Neural progenitor cell (in vitro differentiated cells): ENCODE measurements at places on chromosomes 4 and X. TPM values are rescaled to one million over a fixed set of nuclear protein-coding genes. Genes with fewer than 3 reads are reported as not detected.
A peak's percentile ranks its signal among the peaks of the same experiment; 100 is the strongest.

The EVC gene
- total RNA-seq: 3.6 and 10.8 TPM in 2 replicates

The SMIM31 gene
- not detected in 2 replicates for total RNA-seq

The TMPRSS11F gene
- not detected in 2 replicates for total RNA-seq

The AMOT gene
- 3.8 and 7.5 TPM in 2 replicates for total RNA-seq

The PRSS12 gene
- total RNA-seq: 1.6 and 1.9 TPM in 2 replicates

The XAGE3 gene
- total RNA-seq: not detected in 2 replicates

GRCh38 chrX:48559636-48560035, 14.6 kb upstream of the RBM3 start:
- no peak overlapping the region for H3K4me3 ChIP-seq
- no peak overlapping the region for H3K27ac ChIP-seq
- DNase-seq: no peak
- no peaks in the 10 kb centered on the region for H3K4me1 ChIP-seq

- peaks cover 6% of the 10 kb centered on the region for H3K4me1 ChIP-seq
- no peaks in the 10 kb centered on the region for H3K36me3 ChIP-seq
- no peak for DNase-seq
- H3K27me3 ChIP-seq: peaks cover 43% of the 10 kb centered on the region
These were observed 3.7 kb downstream of the TBC1D9 start for GRCh38 chr4:140752291-140753068.

DNA sequence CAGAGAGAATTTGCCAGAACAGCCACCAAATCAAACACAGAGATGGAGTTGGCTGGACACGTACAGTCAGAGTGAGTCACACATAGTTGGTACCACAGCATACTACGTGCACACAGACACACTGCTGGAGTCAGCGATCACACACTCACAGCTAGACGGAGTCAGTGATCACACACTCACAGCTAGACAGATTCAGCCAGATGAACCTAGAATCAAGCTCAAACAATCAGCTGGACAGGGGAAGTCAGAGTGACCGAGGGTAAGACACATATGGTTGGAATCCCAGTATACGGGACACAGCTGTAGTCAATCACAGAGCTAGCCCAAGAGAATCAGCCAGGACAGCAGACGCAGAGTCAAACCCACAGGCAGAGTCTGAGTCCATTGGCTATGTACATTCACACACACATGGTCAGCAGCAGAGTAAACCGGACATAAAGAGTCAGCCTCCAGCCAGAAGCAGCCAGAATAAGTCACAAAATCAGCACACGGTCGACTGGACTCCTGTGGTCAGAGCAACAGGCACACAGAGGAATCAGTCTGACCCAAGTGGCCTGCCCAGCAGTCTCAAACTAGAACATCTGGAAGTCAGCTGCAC, 4.6 kb downstream of the SLC38A5 start:
- no peak overlapping the region for H3K4me3 ChIP-seq
- H3K27me3 ChIP-seq: no peaks in the 10 kb centered on the region
- no peak overlapping the region for H3K27ac ChIP-seq
- H3K36me3 ChIP-seq: no peaks in the 10 kb centered on the region
- H3K4me1 ChIP-seq: no peaks in the 10 kb centered on the region
- no peak for DNase-seq

DNA sequence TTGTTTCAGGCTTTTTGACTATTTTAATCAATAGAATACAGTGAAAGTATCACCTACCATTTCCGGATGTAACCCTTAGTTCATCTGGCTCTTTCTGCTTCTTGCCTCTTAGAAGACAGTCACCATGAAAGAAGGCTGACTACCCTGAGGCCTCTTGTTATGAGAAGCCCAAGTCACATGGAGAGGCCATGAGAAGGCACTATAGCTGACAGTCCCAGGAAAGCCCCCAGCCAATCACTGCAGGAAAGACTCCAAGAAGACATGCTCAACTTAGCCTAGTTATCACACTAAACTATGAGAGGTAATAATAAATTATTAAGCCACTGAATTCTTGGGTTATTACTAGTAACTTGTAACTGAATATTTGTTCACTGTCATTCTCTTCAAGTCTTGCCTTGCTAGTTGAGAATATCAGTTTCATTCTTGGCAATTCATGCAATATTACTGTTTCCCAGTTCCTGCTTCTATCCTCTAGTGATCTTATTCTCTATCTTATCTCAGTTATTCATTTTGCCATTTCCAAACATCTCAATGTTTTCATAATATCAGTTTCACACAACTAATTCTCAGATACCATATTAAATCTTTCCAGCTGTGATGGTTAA, 57.1 kb upstream of the GUCY1A1 start:
- H3K4me1 ChIP-seq: no peaks in the 10 kb centered on the region
- H3K4me3 ChIP-seq: no peak overlapping the region
- no peaks in the 10 kb centered on the region for H3K36me3 ChIP-seq
- DNase-seq: no peak
- no peak overlapping the region for H3K27ac ChIP-seq
- no peaks in the 10 kb centered on the region for H3K27me3 ChIP-seq

DNA sequence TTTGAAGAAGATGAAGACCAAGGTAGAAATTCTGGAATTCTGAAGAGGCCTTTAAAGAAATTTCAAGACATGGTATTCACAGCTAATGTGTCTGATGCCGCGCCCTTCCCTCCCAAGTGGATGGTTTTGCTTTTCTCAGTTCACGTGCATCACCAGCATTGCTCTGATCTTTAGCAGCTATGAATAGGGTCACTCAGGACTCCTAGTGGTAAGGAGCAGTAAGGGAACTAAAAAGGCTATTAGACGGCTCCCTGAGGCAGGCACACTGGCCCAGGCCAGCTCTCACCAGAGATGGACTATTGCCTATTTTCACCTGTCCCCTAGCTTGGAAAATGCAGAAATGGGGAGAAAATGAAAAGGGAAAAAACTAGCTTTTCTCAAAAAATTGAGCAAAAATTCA, 447.5 kb upstream of the RASGEF1B start:
- H3K4me1 ChIP-seq: peaks cover 4% of the 10 kb centered on the region
- no peaks in the 10 kb centered on the region for H3K27me3 ChIP-seq
- DNase-seq: peak; percentile 53
- no peak overlapping the region for H3K4me3 ChIP-seq
- H3K27ac ChIP-seq: no peak overlapping the region
- no peaks in the 10 kb centered on the region for H3K36me3 ChIP-seq

DNA sequence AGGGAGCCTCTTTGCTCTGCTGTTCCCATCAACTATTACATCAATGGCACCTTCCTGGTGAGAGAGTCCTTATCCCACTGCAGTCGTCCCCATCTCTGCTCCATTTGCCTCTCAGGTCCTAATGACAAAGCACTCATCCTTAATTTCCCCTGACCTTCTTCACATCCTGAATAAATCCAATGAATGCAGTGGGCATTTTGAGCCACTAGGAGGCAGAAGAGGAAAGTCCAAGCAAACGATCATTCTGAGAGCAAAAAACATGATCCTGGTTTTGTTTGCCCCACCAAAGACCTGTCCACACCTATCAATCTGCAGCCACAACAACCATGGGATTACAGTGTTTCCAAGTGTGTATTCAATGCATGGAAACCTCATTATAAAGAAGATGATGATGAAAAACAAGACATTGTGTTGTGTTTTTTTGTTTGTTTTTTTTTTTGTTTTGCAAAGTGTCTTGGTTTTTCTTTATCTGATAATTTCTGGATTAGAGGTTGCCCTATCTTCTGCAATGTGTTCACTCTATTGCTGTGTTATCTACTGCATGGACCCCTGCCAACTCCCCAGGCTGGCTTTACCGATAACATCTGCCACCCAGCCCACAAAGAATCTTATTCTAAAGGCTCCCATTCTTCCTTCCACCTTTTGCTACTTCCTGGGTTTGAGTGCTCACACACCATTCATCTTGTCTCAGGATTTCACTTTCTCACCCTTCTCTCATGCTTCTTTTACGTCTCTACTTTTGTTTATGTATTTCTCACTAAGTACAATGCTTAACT, 207.2 kb downstream of the NLGN4X start:
- DNase-seq: peak; percentile 57
- peaks cover 8% of the 10 kb centered on the region for H3K4me1 ChIP-seq
- no peak overlapping the region for H3K27ac ChIP-seq
- H3K4me3 ChIP-seq: no peak overlapping the region
- H3K36me3 ChIP-seq: no peaks in the 10 kb centered on the region
- H3K27me3 ChIP-seq: no peaks in the 10 kb centered on the region

GRCh38 chr4:149344436-149344835, 471.2 kb downstream of the IQCM start:
- H3K4me1 ChIP-seq: no peaks in the 10 kb centered on the region
- no peak overlapping the region for H3K4me3 ChIP-seq
- no peak overlapping the region for H3K27ac ChIP-seq
- DNase-seq: no peak
- H3K27me3 ChIP-seq: no peaks in the 10 kb centered on the region

DNA sequence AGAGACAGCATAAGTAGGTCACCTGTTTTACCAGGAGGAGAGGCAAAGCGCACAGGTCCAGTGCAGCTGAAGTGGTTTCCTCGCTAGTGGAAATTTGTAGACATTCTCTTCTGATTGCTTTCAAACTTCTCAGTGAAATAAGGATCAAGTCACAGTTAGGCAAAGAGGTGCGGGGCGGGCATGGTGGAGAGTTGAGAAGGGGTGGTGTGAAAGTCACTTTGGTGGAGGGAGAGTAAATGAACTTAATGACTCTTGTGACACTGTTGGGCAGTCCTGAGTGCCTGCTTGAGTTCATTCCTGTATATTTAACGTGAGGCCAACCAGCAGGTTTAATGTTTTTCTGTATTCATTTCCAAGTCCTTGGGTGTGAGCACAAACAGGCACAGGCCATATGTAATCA, 235.6 kb downstream of the TRIML1 start:
- DNase-seq: no peak
- no peaks in the 10 kb centered on the region for H3K27me3 ChIP-seq

- H3K27me3 ChIP-seq: no peaks in the 10 kb centered on the region
- no peaks in the 10 kb centered on the region for H3K36me3 ChIP-seq
- H3K4me3 ChIP-seq: no peak overlapping the region
- DNase-seq: peak; percentile 5
- H3K4me1 ChIP-seq: no peaks in the 10 kb centered on the region
- no peak overlapping the region for H3K27ac ChIP-seq
These were observed 5.5 kb upstream of the XAGE2 start for GRCh38 chrX:52363247-52363883.

- H3K27me3 ChIP-seq: no peaks in the 10 kb centered on the region
- peaks cover 5% of the 10 kb centered on the region for H3K36me3 ChIP-seq
- no peaks in the 10 kb centered on the region for H3K4me1 ChIP-seq
- H3K4me3 ChIP-seq: peak overlapping the region; percentile 50
These were observed 15.4 kb downstream of the SNX12 start for GRCh38 chrX:71052721-71053120.

DNA sequence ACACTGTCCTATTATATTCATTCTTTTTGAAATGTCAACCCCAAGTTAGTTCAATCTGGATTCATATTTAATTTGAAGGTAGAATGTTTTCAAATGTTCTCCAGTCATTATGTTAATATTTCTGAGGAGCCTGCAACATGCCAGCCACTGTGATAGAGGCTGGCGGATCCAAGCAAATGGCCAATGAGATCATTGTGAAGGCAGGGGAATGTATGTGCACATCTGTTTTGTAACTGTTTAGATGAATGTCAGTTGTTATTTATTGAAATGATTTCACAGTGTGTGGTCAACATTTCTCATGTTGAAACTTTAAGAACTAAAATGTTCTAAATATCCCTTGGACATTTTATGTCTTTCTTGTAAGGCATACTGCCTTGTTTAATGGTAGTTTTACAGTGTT, 1.6 kb downstream of the CXCL1 start:
- no peak overlapping the region for H3K4me3 ChIP-seq
- no peak overlapping the region for H3K27ac ChIP-seq

- no peaks in the 10 kb centered on the region for H3K27me3 ChIP-seq
- no peaks in the 10 kb centered on the region for H3K36me3 ChIP-seq
- H3K4me1 ChIP-seq: no peaks in the 10 kb centered on the region
- H3K4me3 ChIP-seq: no peak overlapping the region
- DNase-seq: no peak
These were observed 220.3 kb upstream of the GIMD1 start for GRCh38 chr4:106588891-106589290.

DNA sequence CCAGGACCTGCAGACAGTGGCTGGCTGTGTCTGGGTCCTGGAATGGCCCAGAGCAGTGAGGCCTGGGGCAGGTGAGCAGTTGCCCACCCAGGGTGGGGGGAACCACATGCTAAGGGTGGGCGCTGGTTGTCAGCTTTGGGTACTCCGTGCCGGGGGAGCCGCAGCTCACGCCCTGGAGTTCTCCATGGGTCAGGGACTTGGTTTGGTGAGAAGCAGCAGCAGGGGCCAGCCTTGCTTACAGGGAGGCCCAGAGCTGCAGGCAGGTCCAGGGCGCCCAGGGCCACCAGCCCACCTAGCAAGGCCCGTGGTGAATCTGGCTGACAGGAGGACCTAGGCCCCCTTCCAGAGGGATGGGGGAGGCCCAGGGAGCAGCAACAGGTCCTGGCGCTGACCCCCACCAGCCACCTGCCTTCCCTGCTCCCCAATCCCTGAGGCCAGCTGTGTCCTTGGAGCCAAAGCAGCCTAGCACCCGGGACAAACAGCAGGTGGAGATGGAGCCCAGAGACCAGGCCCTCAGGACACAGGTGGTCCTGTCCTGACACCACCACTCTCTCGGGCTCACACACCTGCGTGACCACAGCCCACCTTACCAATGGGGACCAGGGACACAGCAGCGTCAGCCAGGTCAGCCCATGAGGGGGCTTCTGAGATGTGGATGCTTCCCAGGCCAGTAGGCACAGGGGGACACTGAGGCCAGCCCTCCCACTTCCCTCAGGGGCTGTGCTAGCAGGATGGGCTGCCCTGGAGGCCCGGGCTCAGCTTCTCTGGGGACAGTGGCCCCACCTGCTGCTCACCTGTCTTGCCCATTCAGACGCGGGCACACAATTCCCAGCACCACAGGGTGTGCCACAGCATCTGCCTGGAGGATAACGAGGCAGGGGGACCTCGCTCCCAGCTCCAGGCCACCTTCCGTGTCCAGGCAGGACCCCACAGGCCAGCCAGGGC, 3.5 kb downstream of the MXD4 start:
- H3K36me3 ChIP-seq: no peaks in the 10 kb centered on the region
- H3K27ac ChIP-seq: no peak overlapping the region
- H3K27me3 ChIP-seq: no peaks in the 10 kb centered on the region

- H3K4me1 ChIP-seq: peaks cover 12% of the 10 kb centered on the region
- no peaks in the 10 kb centered on the region for H3K27me3 ChIP-seq
- no peak overlapping the region for H3K4me3 ChIP-seq
- no peak overlapping the region for H3K27ac ChIP-seq
- DNase-seq: no peak
These were observed 5.8 kb downstream of the ANOS1 start for GRCh38 chrX:8726031-8726652.

DNA sequence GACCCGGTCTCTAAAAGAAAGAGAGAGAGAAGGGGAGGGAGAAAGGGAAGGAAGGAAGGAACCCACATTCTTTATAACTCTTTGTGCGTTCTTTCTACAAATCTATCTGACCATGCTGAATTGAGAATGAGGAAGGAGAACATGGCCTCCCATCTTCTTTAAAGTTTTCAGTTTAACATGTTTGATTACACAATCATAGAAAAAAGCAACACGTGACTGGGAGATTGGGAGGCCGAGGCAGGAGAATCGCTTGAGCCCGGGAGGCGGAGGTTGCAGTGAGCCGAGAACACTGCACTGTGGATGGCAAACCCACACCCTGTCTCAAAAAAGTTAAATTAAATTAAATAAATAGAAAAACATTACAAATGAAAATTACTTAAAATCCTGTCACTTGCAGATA, 254.5 kb downstream of the RAPGEF2 start:
- no peaks in the 10 kb centered on the region for H3K4me1 ChIP-seq
- no peaks in the 10 kb centered on the region for H3K27me3 ChIP-seq
- DNase-seq: no peak
